Ureter (tissue), 1 donor: ENCODE measurements at places on chromosomes 16 and 17.
A peak's percentile ranks its signal among the peaks of the same experiment; 100 is the strongest.

DNA sequence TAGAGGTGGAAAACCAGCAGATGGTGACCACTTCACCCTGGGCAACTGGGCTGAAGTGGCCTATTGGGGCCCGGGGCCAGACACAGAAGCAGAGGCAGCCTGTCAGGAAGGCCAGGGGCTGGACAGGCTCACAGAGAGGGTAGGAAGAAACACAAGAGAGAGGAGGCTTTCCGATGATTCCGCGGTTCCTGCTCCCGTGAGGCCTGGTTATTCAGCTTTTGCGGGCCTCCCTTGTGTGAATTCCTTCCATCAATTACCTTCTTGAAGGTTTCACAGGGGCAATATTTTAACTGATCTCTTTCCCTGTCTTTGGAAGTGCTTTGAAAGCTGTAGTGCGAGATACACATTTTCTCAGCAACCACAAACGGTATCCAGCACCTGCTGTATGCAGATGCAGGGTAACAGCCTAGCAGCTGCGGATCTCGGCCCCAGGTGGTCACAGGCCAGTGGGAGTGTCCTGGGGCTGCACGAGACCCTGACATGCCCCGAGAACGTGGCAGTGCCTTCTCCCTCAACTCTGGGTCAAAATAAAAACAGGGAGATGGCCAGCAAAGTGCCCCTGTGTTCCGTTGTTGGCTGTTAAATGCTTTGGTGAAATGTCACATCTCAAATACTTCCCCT lies 11.6 kb upstream of the CMIP start:
- DNase-seq = no peak

DNA sequence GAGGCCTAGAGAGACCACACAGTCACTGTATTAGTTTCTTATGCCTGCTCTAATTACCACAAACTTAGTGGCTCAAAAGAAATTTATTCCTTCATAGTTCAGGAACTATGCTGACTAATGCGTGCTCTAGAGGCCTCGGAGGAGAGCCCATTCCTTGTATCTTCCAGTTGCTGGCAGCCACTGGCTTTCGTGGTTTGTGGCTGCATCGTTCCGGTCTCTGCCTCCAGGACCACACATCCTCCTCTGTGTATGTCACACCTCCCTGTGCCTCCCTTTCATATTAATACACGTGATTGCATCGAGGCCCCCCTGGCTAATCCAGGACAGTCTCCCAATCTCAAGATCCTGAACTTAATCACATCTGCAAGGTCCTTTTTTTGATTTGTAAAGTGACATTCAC lies 16.9 kb upstream of the MYLK3 start:
- no peak for DNase-seq

- peak; percentile 74 for DNase-seq
Observed at GRCh38 chr16:88743693-88744576, 37.6 kb downstream of the CTU2 start.

- no peak for DNase-seq
Observed at GRCh38 chr17:74134991-74135390, 68.5 kb upstream of the RPL38 start.

DNA sequence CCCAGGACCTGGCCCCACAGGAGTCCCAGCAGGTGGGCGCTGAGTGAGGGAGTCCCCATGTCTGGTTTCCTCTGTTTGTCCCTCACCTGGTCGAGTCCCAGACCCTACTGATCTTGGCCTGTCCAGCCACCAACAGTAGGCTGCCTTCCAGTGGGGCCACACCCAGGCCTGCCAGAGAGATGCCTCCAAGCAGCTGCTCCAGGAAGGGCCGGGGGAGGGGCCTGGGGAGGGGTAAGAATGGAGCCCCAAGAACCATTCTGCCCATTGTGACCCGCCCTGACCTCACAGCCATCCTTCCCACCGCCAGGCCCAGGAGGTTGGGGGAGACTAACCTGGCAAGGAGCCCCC lies 736 bp downstream of the SPATA20 start:
- DNase-seq = no peak

GRCh38 chr17:40453881-40454612 lies 10.8 kb downstream of the IGFBP4 start:
- no peak for DNase-seq

GRCh38 chr16:65773301-65773874 lies 593.1 kb upstream of the CDH5 start:
- no peak for DNase-seq

DNA sequence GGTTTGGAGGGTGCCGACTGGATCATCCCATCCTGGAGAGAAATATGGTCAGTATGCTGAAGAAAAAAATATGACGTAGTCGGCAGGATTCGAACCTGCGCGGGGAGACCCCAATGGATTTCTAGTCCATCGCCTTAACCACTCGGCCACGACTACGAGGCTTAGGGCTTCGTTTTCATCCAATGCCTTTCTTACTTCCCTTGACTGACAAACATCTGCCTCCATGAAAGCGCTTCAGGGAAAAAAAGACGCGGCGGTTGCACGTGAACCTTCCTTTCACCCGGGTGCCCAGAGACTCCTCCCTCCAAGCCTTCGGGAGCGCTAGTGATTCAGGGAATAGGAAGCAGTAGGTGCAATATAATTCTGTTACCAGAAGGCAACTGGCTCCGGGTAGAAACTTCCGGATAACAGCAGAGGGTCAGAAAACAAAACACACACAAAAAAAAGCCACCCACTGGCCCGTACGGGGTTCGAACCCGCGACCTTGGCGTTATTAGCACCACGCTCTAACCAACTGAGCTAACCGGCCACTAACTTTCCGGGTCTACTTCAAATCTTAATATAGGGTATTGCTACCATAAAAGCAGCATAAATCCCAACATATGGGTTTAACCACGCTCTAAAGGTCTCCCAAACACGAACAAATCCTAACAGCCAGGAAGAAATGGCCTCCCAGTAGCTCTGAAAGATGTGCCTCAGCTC lies 16.3 kb upstream of the AURKB start:
- peak; percentile 84 for DNase-seq

DNA sequence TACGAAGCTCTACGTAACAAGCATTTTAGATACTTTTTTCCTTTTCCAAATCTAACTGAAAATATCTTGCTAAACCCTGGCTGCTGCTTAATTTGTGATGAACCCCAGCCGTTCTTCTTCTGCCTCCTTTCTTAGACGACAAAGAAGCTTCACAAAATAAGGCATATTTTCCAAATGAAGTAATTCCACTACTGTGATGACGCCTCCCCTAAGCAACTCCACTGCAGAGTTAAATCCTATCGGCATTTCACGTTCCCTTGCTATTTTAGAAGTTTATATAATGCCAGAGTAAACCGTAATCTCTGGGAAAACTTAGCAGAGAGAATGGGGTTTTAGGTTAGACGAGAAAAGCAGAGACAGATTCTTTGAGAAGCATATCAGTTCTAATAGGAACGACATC lies 683.1 kb upstream of the SALL1 start:
- no peak for DNase-seq

GRCh38 chr16:191831-192230 lies 11.6 kb downstream of the HBQ1 start:
- no peak for DNase-seq

DNA sequence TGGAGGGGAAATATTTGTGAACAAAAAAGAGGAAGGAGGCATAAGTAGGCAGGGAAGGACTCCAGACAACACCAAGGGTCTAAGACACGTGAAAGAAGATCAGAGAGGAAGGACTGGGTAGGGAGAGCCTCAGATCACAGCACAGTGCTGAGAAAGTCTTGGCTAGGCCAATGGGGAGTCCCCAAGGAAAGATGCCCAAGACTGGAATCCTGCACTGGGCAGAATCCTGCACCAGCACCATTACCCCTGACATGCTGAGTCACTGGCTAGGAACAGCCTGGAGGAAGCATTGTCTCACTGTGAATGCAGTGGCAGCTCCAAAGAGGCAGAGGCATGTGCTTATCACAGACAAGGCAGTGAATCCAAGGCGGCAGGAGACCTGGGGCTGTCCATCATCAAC lies 19.2 kb downstream of the CLEC19A start:
- DNase-seq = no peak

- no peak for DNase-seq
Observed at GRCh38 chr16:49586466-49587450, 213.2 kb downstream of the C16orf78 start.

DNA sequence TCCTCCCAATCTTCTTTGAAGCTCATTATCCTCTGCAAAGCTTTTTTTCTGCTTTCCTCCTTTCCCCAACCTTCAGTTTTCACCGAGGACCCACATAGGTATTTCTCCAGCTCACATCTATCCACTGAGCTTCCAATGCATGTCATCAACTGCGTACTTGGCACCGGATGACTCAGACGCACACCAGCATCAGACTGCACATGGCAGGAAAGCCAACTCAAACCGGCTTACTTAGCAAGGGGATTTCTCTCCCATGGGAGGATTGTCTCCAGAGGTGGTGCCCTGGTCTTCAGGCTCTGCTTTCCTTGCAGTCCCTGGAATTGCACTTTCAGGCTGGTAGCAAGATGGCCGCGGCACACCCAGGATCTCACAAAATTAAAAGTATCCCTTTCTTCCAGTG lies 1.7 kb upstream of the AKTIP start:
- peak; percentile 42 for DNase-seq

GRCh38 chr16:86381491-86381890 lies 128.8 kb upstream of the FOXF1 start:
- DNase-seq = no peak

- peak; percentile 87 for DNase-seq
Observed at GRCh38 chr17:7589204-7589868, 558 bp downstream of the SOX15 start.

GRCh38 chr16:8935989-8936388 lies 27.7 kb downstream of the USP7 start:
- DNase-seq = no peak
